ENCODE measurements at places on chromosomes 13 and 19.
A peak's percentile ranks its signal among the peaks of the same experiment; 100 is the strongest.

GRCh38 chr19:1312767-1313694 is 27.4 kb downstream of the EFNA2 start:
- DNase-seq: no peak

GRCh38 chr13:52399046-52399445 is 6.9 kb downstream of the THSD1 start:
- no peak for DNase-seq

GRCh38 chr19:3671680-3672574 is 28.3 kb downstream of the PIP5K1C start:
- no peak for DNase-seq

GRCh38 chr13:57638186-57638890 is 6.8 kb downstream of the PCDH17 start:
- no peak for DNase-seq

DNA sequence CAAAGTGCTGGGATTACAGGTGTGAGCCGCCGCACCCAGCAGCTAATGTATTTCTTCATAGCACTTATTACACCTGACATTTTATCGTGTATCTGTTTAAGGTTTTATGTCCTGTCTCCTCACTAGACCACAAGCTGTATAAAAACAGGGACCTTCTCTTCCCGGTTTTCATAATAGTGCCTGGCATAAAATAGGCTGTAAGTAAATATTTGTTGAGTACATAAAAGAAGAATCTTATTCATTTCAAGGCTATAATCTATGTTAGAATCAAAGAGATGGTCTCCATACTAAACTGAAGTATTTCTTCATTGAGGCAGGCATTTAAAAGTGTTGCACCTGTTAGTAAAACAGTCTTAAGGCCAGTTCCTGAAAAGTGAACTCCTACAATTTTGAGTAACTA is 194.0 kb downstream of the SHISA2 start:
- no peak for DNase-seq

- no peak for DNase-seq
Measured at GRCh38 chr13:74073274-74073673, 60.9 kb downstream of the KLF12 start.

GRCh38 chr13:47397739-47398138 is 500.9 kb upstream of the HTR2A start:
- no peak for DNase-seq

DNA sequence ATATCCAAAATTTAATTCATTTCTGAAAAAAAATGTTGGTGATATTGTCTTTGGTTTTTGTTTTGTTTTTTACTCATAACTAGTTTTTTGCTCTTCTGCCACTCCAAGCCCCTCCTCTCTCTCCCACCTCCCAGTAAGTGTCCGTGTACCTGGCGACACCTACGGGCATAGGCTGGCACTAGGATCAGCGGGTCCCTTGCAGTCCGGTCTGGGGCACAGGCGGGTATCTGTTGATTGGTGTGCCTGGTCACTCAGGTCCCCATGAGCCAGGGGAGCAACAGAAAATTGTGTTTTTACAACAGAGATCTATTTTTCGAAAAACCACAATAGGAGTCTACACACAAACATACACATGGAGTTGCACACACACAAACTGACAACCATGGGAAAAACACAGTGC is 104.8 kb downstream of the ZIC5 start:
- no peak for DNase-seq

DNA sequence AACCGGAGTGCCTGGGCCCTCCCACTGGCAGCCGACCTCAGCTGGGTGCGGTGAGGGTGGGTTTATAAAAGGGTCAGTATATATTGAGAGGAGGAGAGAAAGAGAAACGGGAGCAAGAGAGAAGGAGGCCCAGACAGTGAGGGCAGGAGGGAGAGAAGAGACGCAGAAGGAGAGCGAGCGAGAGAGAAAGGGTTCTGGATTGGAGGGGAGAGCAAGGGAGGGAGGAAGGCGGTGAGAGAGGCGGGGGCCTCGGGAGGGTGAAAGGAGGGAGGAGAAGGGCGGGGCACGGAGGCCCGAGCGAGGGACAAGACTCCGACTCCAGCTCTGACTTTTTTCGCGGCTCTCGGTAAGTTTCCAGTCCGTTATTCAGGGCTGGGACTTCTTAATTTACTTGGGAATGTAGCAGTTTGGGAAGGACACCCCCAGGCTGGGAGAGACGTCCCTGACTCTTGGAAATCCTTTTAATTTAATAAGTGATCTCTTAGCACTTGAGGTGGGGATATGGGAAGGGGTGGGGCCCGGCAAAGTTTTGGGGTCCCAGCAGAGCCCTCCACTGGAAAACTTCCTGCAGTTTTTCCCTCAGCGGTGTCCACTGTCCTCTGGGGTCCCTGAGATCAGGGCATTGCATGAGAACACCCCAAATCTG is at the start of gene EMP3:
Gene EMP3 (plus strand): TSS at position 288 of the 646 bp plus-strand sequence. CDS start 1,293 bp downstream, outside the sequence.
- DNase-seq: peak; percentile 62

DNA sequence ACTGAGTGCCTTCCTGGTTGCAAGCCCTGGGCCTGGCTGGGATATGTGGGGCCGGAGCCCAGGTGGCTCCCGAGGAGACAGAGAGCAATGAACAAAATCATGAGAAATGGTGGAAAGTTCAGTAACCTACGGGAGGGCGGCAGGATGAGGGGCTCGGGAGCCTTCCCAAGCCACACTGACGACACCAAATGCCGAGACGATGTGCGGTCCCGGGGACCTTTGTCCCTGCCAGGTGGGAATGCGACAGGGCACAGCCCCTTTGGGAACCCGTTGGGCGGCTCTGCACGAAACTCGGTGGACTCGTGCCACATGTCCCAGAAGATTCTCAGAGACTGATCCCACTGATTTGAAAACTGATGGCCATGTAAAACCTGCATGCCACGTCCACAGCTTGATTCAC is 11.7 kb upstream of the ZNF14 start:
- DNase-seq: no peak

DNA sequence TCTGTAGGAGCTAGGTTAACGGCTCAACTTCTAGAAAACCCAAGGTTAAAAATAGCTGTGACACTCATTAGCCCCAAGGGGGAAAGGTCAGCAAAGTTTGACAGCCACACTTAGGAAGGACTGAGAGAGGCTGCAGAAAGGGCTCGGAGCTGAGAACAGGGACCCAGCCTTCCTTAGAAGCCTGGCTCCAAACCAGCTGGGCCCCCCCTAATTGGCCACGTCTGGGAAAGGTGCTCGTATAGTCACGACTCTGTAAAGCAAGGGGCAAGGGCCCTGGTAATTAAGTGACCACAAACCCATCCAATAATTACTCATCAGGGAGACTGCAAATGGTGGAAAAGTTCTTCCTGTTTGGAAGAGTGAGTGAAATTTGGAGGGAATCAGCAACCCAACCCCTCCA is 90.5 kb downstream of the RNASEH2B start:
- DNase-seq: no peak

- DNase-seq: no peak
Measured at GRCh38 chr13:55566334-55566733, 1574.4 kb upstream of the PRR20A start.

DNA sequence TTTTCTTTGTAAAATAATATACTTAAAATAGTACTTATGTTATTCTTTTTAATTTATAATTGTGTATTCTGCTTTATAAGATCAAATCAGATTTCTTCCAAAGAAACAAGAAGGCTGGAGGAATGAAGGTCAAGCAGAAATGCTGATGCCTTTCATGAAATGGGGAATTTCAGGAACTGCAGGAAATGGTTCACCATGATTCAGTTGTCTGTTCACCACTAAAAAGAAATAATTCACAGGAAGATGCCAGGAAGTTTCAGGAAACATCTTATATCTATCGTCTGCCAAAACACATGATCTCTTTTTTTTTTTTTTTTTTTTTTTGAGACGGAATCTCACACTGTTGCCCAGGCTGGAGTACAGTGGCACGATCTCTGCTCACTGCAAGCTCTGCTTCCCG is 15.7 kb upstream of the SCEL start:
- no peak for DNase-seq

GRCh38 chr19:5958074-5958850 is 19.7 kb downstream of the RANBP3 start:
- no peak for DNase-seq

GRCh38 chr13:85527316-85527715 is 271.9 kb downstream of the SLITRK6 start:
- no peak for DNase-seq

- no peak for DNase-seq
Measured at GRCh38 chr13:109764470-109765291, 21.7 kb downstream of the IRS2 start.

DNA sequence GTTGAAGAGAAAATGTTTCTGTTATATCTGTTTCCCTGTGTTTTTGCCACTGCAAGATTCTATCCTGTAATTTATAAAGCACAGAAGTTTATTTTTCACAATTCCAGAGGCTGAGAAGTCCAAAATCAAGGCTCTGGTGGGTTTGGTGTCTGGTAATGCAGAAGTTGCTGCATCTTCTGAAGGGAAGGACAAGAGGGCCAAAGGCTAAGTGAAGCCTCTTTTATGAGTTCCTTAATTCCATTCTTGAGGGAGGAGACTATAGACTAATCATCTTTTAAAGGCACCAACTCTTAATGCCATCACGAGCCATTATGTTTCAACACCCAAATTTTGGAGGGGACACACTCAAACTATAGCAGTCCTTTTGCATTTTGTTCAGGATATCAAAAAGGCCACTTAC is 34.1 kb upstream of the WDFY2 start:
- DNase-seq: no peak

DNA sequence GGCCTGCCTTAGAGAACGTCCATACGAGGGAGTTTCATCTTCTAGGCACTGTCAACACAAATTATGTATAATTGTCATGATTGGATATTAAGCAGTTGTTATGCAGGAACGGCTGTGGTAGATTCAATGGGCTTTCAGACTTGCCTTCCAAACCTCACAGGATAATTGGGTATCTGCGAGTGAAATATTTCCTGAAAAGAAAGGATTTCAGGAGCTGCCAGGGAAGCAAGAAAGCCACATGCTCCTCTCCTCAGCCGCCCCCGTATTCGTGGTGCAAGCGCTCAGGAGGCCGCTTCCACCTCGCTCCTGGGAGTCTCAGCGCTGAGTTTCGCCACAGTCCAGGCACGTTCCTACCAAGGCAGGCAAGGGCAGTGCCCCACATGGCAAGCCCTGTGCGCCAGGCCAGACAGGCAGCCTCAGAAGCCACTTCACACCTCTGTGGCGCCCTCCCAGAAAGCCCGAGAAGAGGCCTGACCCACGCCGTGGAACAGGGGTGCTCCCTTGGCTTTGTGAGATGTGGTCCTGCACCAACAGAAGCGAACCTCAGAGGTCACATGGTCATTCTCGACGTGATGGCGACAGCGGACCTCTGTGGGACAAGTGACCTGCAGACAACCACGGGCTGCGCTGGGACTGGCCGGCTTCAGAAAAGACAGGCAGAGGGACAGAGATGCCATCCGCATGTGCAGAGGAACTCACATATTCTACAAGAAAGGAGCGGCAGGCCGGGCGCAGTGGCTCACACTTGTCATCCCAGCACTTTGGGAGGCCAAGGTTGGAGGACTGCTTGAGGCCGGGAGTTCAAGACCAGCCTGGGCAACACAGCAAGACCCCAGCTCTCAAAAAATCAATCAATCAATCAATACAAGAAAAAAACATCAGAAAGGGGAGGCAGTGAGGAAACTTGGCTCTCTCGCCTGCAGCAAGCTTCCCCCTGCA is 41.4 kb downstream of the CEBPG start:
- DNase-seq: no peak

DNA sequence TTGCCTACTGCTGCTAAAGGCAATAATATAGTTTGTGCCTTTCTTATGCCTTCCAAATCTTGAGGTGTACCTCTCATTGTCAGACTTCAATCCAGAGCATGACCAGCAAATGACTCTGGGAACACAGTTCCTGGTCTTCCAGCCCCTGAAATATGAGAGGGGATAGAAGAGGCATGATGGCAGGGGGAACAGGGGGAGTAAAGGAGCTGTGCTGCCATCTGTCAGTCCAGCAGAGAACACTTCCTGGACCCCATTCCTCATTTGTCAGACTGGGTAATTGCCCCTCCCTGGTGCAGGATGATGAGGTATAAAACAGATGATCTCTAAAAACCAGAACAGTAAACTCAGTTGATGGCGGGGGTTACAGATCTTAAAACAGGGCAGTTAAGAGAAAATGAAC is 618.7 kb downstream of the DIAPH3 start:
- DNase-seq: no peak

GRCh38 chr19:49150106-49150943 is 4.9 kb downstream of the HRC start:
- DNase-seq: peak; percentile 70

DNA sequence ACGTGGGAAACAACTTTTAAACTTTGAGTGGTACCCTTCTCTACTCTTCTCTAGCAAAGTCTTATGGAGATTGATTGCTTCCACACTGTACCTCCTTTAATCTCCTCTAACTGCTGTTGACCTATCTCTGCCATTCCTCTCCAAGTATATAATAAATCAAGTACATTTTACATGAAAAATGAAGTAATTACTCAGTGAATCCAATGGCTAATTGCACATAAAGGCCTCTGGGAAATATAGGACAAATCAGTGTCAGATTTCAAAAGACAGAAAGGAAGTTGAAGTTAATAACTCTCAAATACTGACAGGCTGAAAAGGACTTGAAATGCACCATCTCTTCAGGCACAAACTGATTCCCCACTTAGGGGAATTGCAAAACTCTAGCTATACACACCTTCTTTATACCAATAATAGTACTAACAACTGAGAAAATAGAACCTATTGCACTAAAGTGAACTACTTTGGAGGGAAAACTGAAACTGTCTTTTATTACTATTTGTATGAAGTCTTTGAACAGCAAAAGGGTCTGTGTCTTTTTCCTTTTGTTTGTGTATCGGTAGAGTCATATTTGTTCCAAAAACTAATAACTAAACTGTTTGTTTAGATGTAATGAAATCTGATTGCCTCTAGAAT is 701.1 kb downstream of the PCDH9 start:
- DNase-seq: no peak

GRCh38 chr19:47274891-47275761 is 441 bp downstream of the INAFM1 start:
- no peak for DNase-seq

GRCh38 chr19:1615156-1615765 is 10.0 kb upstream of the UQCR11 start:
- DNase-seq: no peak

- DNase-seq: no peak
Measured at GRCh38 chr13:33224191-33224590, 61.4 kb downstream of the STARD13 start.

- DNase-seq: no peak
Measured at GRCh38 chr19:5947435-5947834, 30.5 kb downstream of the RANBP3 start.

GRCh38 chr13:45228002-45228401 is 27.2 kb upstream of the KCTD4 start:
- DNase-seq: no peak

Data from T1000 (cell line).